ENCODE measurements at places on chromosomes 4 and X.
A peak's percentile ranks its signal among the peaks of the same experiment; 100 is the strongest.

- peaks cover 1% of the 10 kb centered on the region for H3K4me1 ChIP-seq
- peak; percentile 83 for DNase-seq
- no peak overlapping the region for H3K27ac ChIP-seq
- H3K36me3 ChIP-seq: no peaks in the 10 kb centered on the region
- H3K4me3 ChIP-seq: no peak overlapping the region
Observed at GRCh38 chr4:8267077-8267476, 2.5 kb upstream of the HTRA3 start.

- H3K4me3 ChIP-seq: no peak overlapping the region
Observed at GRCh38 chrX:72121383-72121782, 10.3 kb downstream of the RTL5 start.

DNA sequence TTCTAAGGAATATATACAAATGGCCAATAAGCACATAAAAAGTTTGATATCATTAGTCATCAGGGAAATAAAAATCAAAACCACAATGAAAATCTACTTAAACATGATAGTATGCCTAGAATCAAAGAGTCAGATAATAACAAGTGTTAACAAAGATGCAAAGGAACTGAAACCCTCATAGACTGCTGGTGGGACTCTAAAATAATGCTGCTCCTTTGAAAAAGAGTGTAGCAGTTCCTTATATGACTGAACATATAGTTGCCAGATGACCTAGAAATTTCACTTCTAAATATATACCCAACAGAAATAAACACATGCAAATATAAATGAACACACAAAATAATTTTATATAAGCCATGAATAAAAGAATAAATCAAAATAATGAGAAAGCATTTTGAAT lies 205.1 kb upstream of the CTSO start:
- no peak overlapping the region for H3K4me3 ChIP-seq
- H3K27me3 ChIP-seq: no peaks in the 10 kb centered on the region
- DNase-seq: no peak
- no peaks in the 10 kb centered on the region for H3K36me3 ChIP-seq
- no peaks in the 10 kb centered on the region for H3K4me1 ChIP-seq

DNA sequence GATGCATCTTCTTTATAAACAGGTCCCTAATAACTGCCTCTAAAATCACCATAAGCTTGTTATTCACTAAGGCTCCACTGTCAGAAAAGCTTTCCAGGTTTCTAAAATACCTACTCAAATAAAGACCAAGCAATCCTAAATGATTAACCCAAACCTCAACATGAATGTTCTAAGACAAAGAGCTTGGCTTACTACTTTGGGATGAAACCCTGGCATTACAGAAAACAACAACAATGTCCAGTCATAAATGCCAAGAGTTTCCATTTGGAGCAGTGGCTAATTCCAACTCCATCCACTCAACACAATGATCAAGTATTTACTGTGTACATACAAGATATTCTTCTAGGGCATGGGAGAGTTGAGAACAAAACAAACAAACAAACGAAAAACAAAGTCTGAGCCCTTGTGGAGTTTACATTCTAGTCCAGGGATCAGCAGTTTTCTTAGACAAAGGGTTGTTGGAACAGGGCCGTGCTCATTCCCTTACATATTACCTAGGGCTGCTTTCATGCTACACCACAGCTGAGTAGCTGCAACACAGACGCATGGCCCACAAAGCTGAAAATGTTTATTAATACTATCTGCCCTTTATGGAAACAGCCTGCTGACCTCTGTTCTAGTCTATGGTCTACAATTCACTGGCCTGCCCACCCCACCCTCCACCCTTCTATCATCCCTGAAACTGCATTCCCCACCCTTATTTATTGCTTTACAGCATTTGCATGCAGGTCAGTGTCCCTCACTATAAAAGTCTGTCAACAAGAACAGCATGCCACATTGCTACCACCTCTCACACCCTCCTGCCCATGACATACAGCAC lies 23.7 kb downstream of the ABCG2 start:
- H3K27ac ChIP-seq: no peak overlapping the region
- no peaks in the 10 kb centered on the region for H3K27me3 ChIP-seq
- no peaks in the 10 kb centered on the region for H3K4me1 ChIP-seq
- peaks cover 4% of the 10 kb centered on the region for H3K36me3 ChIP-seq
- no peak overlapping the region for H3K4me3 ChIP-seq
- no peak for DNase-seq

DNA sequence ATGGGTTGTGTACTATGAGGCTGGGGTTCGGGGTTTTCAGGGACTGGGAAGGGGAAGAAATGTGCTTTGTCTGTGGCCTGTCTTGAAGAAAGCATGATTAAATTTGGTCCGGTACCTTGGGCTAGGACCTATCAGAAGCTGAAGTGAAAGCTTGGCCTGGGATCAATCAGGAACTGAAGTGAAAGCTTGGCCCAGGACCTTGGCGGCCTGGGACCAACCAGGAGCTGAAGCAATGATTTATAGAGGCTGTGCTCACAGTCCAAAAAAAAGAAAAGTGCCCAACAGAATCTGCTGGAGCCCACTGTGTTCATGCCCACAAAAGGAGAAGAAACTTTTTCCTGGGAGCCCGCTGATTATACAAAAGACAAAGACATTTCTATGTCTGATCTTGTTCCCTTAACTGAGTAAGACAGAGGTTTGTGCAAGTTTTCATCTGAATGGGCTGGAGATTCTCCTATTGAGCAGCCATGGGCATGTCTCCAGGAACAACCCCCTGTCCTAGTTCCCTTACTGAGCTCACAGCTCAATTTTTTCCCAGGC lies 1427.9 kb downstream of the FAM133A start:
- no peak for DNase-seq
- H3K36me3 ChIP-seq: no peaks in the 10 kb centered on the region
- no peaks in the 10 kb centered on the region for H3K27me3 ChIP-seq
- H3K4me1 ChIP-seq: no peaks in the 10 kb centered on the region
- H3K27ac ChIP-seq: no peak overlapping the region

DNA sequence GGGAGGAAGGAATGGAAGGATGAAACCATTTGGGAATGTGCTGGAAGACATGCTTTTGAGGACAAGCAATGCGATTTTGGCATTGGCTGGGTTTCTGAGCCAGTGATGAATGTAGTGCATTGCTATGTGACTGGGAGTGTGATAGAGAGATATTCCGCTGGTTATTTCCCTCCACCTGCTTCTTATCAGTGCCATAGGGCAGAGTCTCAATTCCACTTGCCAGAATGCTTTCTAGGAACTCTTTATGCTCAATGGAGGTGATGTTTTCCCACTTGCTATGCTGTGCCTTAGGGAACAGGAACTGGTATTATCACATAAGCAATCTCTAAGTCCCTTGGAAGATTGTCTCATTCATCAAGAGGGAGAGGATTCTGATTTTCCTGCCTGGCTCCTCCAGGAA lies 28.0 kb downstream of the TBL1X start:
- no peak for DNase-seq
- H3K27ac ChIP-seq: no peak overlapping the region
- H3K4me1 ChIP-seq: no peaks in the 10 kb centered on the region
- H3K36me3 ChIP-seq: no peaks in the 10 kb centered on the region

- no peak for DNase-seq
- H3K36me3 ChIP-seq: peaks cover 13% of the 10 kb centered on the region
- no peak overlapping the region for H3K4me3 ChIP-seq
- H3K27ac ChIP-seq: no peak overlapping the region
Observed at GRCh38 chr4:1948892-1949436, 59.8 kb downstream of the NELFA start.

GRCh38 chrX:340121-340520 lies 21.5 kb upstream of the GTPBP6 start:
- no peaks in the 10 kb centered on the region for H3K27me3 ChIP-seq
- H3K4me3 ChIP-seq: no peak overlapping the region
- peaks cover 9% of the 10 kb centered on the region for H3K36me3 ChIP-seq
- no peaks in the 10 kb centered on the region for H3K4me1 ChIP-seq
- H3K27ac ChIP-seq: no peak overlapping the region

DNA sequence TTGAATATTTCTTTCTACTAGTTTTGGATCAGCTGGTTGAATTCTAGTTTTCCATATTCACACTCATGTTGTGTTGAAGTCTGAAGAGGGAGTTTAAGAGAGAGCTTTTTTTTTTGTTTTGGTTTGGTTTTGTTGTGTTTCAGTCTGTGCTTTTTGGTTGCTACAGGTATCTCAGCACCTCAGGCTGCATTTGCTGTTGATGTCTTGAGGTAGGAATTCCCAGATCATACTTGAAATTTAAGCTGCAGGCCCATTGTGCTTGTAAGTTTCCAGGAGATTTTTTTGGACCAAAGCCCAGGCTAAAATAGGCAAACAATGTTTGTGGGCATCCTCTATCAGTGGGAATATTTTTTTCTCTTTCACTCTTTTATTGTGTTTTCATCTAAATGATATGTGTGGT lies 190.2 kb upstream of the AGA start:
- H3K4me3 ChIP-seq: no peak overlapping the region
- no peak for DNase-seq
- no peaks in the 10 kb centered on the region for H3K36me3 ChIP-seq
- H3K4me1 ChIP-seq: no peaks in the 10 kb centered on the region
- H3K27me3 ChIP-seq: no peaks in the 10 kb centered on the region
- H3K27ac ChIP-seq: no peak overlapping the region

- H3K36me3 ChIP-seq: no peaks in the 10 kb centered on the region
- no peak overlapping the region for H3K27ac ChIP-seq
- no peaks in the 10 kb centered on the region for H3K4me1 ChIP-seq
- H3K27me3 ChIP-seq: peaks cover 15% of the 10 kb centered on the region
- no peak for DNase-seq
Observed at GRCh38 chr4:118353534-118354030, 779 bp upstream of the PRSS12 start.

- H3K36me3 ChIP-seq: no peaks in the 10 kb centered on the region
- H3K27me3 ChIP-seq: no peaks in the 10 kb centered on the region
- no peaks in the 10 kb centered on the region for H3K4me1 ChIP-seq
Observed at GRCh38 chr4:32789026-32789608, 2068.9 kb downstream of the PCDH7 start.

DNA sequence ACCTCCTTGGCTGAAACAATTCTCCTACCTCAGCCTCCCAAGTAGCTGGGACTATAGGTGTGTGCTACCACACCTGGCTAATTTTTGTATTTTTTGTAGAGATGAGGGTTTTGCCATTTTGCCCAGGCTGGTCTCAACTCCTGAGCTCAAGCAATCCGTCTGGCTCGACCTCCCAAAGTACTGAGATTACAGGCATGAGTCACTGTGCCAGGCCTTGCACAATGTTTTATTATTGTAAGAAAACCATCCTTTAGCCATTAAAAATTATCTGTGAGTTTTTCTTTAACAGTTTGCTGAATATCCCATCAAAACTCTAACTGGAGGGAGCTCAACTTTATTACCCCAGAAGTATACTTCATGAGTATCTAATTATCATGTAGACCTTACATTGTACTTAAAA lies 900.3 kb downstream of the PCDH7 start:
- H3K27me3 ChIP-seq: no peaks in the 10 kb centered on the region
- no peaks in the 10 kb centered on the region for H3K4me1 ChIP-seq
- no peak for DNase-seq
- H3K4me3 ChIP-seq: no peak overlapping the region

DNA sequence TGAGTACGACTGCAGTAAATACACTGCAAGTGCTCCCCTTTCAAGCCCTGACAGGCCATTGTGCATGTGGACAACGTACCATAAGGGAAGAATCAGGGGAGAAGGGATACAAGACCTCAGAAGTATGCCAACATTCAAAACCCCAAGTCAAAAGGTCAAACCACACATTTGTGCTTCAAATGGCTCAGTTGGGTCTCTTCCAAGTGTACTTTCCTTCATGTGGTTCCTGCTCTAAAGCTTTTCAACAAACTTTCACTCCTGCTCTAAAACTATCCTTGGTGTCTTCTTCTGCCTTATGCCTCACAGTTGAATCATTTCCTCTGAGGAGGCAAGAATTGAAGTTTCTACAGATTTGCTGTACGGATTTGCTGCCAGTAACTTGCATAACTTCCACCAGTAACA lies 305.7 kb upstream of the SLIT2 start:
- no peak overlapping the region for H3K27ac ChIP-seq
- no peaks in the 10 kb centered on the region for H3K36me3 ChIP-seq
- H3K4me3 ChIP-seq: no peak overlapping the region
- no peak for DNase-seq
- H3K27me3 ChIP-seq: no peaks in the 10 kb centered on the region
- H3K4me1 ChIP-seq: no peaks in the 10 kb centered on the region

DNA sequence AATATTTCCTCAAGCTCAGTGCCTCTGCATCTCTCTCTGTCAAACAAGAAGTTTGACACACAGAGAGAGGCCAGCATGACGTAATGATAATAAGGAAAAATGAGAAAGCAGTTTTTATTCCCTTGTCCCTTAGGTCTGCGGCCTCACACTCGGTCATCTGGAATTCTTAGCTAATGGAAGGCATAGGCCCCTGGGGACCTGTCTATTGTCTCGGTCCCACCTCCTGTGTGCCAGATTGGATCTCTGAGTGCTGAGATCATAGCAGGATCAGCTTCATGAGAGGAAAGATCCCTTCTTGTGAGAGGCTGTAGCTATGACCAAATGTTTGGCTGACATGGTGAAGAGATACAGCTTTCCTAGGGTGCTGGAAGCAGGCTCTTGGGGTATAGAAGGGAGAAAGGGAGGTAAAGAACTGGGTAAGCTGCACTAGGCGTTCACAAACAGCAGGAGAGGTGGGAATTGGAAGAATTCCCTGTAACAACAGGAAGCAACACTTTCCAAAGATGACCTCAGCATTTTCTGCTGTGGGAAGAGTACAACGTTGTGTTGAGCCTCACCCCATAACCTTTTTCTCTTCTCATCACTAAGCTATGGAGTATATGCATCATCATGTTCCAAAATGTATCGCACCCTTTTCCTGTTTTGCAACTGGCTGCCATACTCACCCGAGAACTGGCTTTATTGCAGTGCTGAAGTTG lies 20.2 kb downstream of the TMEM31 start:
- DNase-seq: no peak
- H3K4me1 ChIP-seq: peaks cover 22% of the 10 kb centered on the region
- no peaks in the 10 kb centered on the region for H3K27me3 ChIP-seq
- H3K4me3 ChIP-seq: no peak overlapping the region
- H3K27ac ChIP-seq: no peak overlapping the region
- H3K36me3 ChIP-seq: no peaks in the 10 kb centered on the region

- no peak overlapping the region for H3K4me3 ChIP-seq
- no peak for DNase-seq
- no peaks in the 10 kb centered on the region for H3K36me3 ChIP-seq
Observed at GRCh38 chr4:154634058-154634457, 21.6 kb upstream of the FGG start.

DNA sequence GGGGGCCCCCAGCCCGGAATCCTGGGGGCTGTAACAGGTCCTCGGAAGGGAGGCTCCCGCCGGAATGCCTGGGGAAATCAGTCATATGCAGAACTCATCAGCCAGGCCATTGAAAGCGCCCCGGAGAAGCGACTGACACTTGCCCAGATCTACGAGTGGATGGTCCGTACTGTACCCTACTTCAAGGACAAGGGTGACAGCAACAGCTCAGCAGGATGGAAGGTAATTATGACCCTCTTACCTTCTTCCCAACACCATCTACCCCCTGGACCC lies 1.0 kb downstream of the FOXO4 start:
- H3K4me3 ChIP-seq: peak overlapping the region; percentile 73
- DNase-seq: no peak
- peaks cover 5% of the 10 kb centered on the region for H3K36me3 ChIP-seq
- H3K4me1 ChIP-seq: peaks cover 7% of the 10 kb centered on the region

- DNase-seq: no peak
- H3K36me3 ChIP-seq: no peaks in the 10 kb centered on the region
- no peaks in the 10 kb centered on the region for H3K27me3 ChIP-seq
Observed at GRCh38 chr4:140046543-140046942, 107.4 kb downstream of the MAML3 start.
